ENCODE measurements at places on chromosomes 4 and X. TPM values are rescaled to one million over a fixed set of nuclear protein-coding genes. Genes with fewer than 3 reads are reported as not detected.

The CDS1 gene
- 0.15 TPM for total RNA-seq

The FAM241A gene
- 3.0 TPM for total RNA-seq

The BMPR1B gene
- total RNA-seq: not detected

The BTC gene
- not detected for total RNA-seq

The DSPP gene
- not detected for total RNA-seq

The VCX3A gene
- total RNA-seq: not detected

The IBSP gene
- not detected for total RNA-seq

The CENPE gene
- 39.4 TPM for total RNA-seq

The NAP1L2 gene
- 1.9 TPM for total RNA-seq

The RAB41 gene
- not detected for total RNA-seq

DNA sequence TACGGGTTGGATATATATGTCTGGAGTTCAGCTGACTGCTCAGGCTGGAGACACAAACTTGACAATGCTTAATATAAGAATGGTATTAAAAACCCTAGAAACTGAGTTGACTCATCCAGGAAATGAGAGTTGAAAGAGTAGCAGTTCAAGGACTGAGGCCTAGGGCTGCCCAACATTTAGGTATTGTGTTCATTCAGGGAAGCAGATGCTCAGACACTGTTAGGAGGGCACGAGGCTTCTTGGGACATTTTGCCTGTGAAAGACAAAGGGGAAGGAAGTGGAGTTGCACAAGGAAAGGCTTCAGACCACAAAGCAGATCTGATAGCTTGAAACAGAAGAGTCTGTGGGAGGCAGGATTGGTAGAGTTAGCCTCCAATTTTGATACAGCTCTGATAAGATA is 52.0 kb upstream of the HS3ST1 start:
- ATAC-seq: peak; percentile 81

GRCh38 chrX:15336023-15336413 is 695 bp upstream of the PIGA start:
- peak; percentile 57 for ATAC-seq

DNA sequence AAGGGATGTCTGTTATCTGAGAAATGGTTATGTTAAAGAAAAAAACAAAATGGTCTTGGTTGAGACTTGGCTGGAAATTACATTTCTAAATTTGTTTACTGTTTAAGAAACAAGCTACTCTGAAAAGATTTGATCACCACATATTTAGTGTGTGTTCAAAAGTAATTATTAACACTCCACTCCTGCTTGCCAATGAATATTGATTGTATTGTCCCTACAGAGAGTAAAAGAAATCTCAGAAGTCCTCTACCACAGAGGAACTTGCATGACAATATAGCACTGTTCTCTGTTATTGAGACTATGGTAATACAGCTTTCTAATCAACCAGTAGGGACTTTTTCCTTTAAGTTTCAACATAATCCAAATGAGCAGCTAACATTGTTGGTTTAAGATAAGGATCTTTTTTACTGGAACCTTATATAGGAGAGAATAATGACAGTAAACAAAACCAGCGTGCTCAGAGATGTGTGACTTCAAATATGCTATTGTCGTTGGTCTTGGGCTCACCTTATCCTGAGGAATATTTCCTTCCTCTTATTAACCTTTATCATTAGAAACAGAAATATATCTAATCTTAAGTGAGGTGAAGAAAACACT is 47.6 kb downstream of the CXCL13 start:
- no peak for ATAC-seq

- peak; percentile 84 for ATAC-seq
Observed at GRCh38 chrX:136608295-136608933, 39.5 kb upstream of the CD40LG start.

- ATAC-seq: no peak
Observed at GRCh38 chr4:87649980-87650379, at the start of gene DMP1. Gene DMP1 (plus strand): TSS chr4:87650280. CDS start chr4:87656493, 6,213 bp downstream.

DNA sequence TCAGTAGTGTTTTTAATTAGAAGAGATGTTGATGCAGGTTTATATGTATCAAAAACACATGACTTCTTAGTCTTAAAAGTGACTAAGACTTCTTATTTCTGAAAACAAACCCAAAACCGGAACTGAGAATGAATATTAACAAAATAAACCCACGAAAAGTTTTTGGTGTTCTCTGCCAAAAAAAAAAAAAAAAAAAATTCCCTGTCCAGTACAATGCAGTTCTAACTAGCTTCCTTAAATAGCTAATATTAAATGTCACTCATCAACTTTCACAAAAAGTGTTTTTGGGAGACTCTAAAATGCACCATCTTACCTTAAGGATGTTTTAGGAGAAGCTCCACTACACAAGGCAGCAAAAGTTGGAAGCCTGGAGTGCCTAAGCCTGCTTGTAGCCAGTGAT is 2.0 kb downstream of the ANKRD37 start:
- no peak for ATAC-seq

DNA sequence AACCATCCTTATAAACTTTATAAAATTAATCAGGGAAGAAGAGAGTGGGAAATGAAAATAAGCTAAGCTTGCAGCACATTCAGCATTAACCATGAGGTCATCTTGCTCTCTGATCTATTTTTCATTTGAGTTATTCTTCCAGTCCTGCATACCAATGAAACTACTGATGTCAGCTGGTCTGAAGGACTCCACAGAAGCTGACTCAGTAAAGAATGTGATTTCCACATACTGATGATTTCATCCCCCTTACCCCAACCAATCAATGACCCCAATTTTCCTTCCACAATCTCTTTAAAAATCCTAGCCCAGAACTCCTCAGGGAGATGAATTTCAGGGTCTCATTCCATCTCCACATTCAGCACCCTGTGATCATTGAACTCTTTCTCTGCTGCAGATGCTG is 18.8 kb upstream of the DSPP start:
- ATAC-seq: no peak

- ATAC-seq: no peak
Observed at GRCh38 chr4:170325599-170325998, 235.8 kb upstream of the AADAT start.

GRCh38 chrX:148905400-148905799 is 405.0 kb downstream of the AFF2 start:
- no peak for ATAC-seq

- ATAC-seq: no peak
Observed at GRCh38 chr4:86890790-86891189, 1.4 kb downstream of the C4orf36 start.

DNA sequence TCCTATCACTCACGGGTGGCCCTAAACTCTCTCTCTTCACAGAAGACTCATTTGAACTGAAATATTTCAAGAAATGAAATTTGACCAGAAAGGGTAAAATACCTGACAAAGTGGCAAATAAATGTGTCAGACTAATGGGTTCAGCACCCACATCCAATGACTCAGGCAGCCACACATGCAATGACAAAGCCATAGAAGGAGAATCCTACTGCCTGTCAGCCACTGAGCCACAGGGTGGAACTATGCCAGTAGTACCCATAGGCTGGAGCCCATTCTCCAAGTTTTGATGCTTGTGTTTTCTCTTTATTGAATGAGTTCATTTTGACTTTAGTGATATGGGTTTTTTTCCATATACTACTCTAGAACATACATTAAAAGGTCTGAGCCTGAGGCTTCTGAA is 179.0 kb downstream of the BEND2 start:
- ATAC-seq: no peak

- ATAC-seq: no peak
Observed at GRCh38 chr4:33255507-33255906, 2535.3 kb downstream of the PCDH7 start.

GRCh38 chr4:13762130-13762529 is 134.6 kb upstream of the BOD1L1 start:
- ATAC-seq: no peak

DNA sequence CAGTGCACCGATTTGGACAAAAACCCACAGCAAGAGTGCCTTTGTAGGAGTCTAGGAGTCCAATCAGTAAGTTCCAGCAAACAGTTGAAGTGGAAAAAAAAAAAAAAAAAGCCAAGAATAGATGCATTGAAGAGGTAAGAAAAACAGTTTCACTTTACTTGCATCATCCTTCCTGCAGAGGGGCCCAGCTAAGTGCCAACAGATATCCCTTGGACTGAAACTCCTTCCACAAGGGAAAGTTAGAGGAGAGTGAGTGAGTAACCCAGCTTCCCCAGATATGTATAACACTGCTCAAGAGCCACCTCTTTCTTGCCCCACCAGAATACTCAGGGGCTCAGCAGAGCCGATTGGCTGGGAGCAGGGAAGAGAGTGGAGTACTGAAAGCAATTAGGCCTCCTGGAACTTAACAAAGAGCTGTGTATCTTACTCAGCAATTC is 617.7 kb upstream of the SMIM31 start:
- ATAC-seq: no peak

DNA sequence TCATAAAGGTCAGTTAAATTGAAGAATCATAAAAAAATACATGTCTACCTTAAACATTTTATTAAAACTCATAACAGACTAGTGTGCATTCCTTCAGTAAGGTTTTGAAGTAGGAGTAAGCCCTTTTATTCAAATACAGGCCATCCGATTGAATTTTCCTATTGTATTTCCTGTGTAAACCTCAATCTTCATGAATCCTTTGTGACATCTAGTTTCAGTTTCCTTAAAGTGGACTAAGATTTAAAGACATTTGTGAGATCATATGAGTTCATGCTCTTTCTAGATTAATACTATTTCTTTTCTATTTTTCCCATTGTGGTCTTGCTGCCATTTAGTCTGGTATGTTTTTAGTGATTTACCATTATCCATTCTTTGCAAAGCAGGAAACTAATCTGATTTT is 644.7 kb upstream of the BOD1L1 start:
- no peak for ATAC-seq

DNA sequence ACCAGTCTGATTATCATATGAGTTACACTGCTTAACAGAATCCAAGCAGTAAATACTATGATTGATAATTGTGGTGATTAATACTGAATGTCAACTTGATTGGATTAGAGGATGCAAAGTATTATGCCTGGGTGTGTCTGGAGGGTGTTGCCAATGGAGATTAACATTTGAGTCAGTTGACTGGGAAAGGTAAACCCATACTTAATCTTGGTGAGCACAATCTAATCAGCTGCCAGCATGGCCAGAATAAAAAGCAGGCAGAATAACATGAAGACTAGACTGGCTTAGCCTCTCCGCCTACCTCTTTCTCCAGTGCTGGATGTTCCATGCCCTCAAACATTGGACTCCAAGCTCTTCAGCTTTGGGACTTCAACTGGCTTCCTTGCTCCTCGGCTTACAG is 961.3 kb downstream of the ADGRL3 start:
- no peak for ATAC-seq

- no peak for ATAC-seq
Observed at GRCh38 chrX:129445436-129445835, 77.9 kb downstream of the SMARCA1 start.

GRCh38 chr4:16764622-16765021 is 133.8 kb downstream of the LDB2 start:
- no peak for ATAC-seq

GRCh38 chr4:90855111-90855510 is 727.9 kb downstream of the CCSER1 start:
- ATAC-seq: no peak

- ATAC-seq: no peak
Observed at GRCh38 chr4:93767917-93768316, 60.6 kb upstream of the ATOH1 start.

- ATAC-seq: peak; percentile 77
Observed at GRCh38 chrX:121308276-121308805, 260.9 kb downstream of the GLUD2 start.

GRCh38 chr4:127782275-127783025 is at the start of gene HSPA4L:
Gene HSPA4L (plus strand): TSS chr4:127782322. CDS start chr4:127782551, 229 bp downstream.
- peak; percentile 48 for ATAC-seq

DNA sequence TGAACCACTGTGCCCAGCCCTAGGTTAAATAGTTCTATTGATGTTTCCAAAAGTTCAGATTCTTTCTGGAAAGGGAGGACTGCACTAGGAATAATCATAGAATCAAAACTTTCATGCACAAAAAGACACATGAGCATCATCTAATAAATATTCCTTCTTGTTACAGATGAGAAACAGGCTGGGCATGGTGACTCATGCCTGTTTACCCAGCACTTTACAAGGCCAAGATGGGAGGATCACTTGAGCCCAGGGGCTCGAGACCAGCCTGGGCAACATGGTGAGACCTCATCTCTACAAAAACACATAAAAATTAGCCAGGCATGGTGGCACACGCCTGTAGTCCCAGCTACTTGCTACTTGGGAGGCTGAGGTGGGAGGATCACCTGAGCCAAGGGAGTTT is 27.7 kb downstream of the LARP7 start:
- ATAC-seq: no peak

DNA sequence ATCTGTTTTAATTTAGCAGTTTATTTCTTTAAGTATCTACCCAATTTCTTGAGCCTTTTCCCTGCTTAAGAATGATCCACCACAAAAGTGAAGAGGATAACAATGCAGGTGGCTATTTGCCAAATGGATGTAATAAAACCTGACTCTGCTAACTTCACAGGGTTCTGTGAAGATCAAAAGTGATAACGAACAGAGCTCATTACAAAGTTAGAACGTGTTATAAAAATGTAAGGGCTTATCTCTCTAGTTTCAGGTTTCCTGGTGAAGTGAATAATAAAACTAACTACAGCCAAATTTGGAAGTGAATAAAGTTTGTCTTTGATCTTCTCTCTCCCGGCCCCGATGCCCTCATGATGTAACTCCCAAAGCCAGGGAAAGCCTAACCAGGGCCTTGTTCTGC is 497.9 kb downstream of the SMARCA1 start:
- ATAC-seq: no peak

DNA sequence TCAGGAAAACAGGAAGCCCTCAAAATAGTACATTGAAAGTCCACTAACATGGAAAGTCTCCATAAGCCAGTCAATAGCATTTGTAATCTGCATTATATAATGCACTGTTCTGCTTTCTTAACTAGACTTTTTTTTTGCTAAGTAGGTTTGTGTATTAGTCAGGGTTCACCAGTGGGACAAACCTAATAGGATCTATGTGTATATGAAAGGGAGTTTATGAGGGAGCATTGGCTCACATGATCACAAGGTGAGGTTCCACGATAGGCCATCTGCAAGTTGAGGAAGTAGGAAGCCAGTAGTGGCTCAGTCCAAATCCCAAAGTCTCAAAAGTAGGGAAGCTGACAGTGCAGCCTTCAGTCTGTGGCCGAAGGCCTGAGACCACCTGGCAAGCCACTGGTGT is 116.0 kb downstream of the MXRA5 start:
- ATAC-seq: no peak
